ENCODE measurements at places on chromosomes 4 and X.

- no peak for DNase-seq
These were observed 96.1 kb downstream of the FRYL start for GRCh38 chr4:48683784-48684666.

GRCh38 chr4:13762130-13762529, 134.6 kb upstream of the BOD1L1 start:
- DNase-seq: no peak

GRCh38 chr4:2836391-2836859, 7.2 kb upstream of the ADD1 start:
- peak; percentile 32 for DNase-seq

DNA sequence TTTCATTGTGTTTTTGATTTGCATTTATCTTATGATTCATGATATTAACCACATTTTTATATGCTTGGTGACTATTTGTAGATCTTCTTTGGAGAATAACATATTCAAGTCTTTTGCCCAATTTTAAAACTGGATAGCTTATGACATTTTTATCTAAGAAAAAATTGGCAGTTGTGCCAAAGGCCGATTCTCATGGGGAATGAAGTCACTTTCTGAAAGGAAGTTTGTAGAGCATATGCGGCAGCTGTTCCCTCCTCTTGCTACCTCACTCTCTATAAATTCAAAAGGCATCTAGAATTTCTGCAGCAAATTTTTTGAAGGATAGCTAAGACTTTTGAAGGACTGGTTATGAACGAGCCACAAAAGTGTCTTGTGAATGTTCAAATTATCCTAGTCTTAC, 2353.5 kb downstream of the ARAP2 start:
- DNase-seq: no peak

GRCh38 chr4:66562276-66562806, 892.1 kb upstream of the EPHA5 start:
- DNase-seq: no peak

- no peak for DNase-seq
These were observed 419.9 kb upstream of the NWD2 start for GRCh38 chr4:36824682-36825081.

DNA sequence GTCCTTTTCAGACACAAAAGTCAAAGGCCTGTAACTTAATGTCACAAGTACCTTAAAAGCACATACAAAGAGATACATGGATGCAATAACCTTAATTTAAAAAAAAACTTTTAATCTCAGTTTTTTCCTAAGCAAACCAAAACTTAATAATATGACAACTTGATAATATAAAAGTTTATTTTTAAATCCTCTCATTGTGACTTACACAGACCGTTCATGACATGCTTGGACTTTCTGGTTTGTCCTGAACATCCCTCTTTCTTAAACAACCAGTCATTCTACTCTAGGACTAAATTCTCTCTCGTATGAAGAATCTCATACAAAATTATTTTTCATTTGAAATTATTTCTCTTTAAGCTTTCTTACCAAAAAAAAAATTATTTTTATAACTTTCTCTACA, 43.1 kb upstream of the CYP2U1 start:
- DNase-seq: no peak

DNA sequence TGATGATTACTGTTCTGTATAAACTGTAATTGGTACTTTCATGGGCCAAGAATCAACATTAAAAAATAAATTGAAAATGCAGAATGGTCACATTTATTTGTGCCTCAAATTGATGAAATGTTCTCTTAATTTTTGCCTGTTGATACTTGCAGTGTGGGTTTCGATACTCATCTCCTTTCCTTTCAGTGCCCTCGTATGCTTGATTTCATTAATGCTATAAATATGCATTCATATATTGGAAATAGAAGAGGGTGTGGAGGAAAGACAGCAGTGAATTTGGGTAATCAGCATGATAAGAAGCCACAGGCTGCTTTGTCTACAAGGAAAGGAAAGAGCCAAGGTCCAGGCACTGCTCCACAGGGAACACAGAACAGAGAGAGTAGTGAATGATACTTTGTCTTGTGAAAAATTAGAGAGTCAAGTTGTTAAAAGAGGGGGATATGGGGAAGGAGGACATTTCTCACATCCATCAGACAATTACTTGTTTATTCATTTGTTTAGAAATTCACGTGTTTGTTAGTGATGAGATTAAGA, 1.0 kb upstream of the DDX60 start:
- no peak for DNase-seq

DNA sequence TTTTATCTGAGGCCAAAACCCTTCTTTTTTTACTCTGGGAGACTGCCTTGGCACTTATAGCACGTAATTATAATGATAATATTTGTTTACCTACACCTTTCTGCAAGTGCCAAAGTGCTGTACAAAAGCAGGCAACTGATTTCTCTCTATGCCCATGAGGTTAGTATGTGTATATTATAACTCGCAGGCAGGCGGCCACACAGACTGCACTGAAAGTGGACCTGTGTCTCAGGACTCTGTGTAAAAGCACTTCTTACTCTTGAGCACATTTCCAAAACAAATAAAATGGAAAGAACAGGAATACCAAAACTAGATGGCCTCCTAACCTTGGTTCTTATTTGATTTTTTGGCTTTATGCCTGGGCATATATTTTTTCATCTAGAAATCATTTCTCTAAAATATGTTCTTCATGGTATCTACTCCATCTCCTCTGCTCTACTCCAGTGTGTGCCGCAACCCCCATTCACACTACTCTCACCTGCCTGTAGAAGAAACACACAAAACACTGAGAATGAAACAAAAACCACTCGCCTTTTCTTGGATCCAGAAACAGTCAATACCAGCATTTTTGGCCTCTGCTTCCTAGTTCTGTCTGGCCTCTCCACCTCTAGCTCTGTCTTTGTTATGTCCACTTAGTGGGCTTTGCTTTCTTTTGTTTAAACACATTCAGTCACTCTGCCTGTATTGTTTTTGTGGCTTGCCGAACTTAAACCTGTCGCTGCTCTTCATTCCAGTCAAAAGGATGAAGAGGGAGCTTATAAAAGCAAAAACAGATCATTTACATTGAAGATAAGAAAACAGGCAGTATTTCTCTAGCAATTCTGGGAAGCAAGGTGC, 934.5 kb upstream of the TENM3 start:
- no peak for DNase-seq
